Mesangial cell (primary cell): ENCODE measurements at places on chromosomes 2 and 18. TPM values are rescaled to one million over a fixed set of nuclear protein-coding genes. Genes with fewer than 3 reads are reported as not detected.

Gene AQP4
- total RNA-seq: 0.51 TPM in 1 of 2 replicates, not detected in the other

Gene ITGB6
- total RNA-seq: 2.6 and 19.3 TPM in 2 replicates

Gene STRADB
- 19.2 and 34.7 TPM in 2 replicates for total RNA-seq

Gene SH3BP4
- 69.3 and 113 TPM in 2 replicates for total RNA-seq

Gene PPIG
- 11.2 and 11.6 TPM in 2 replicates for total RNA-seq

Gene NEU2
- not detected in 2 replicates for total RNA-seq

Gene CHRNG
- total RNA-seq: not detected in 2 replicates

Gene RTP5
- not detected in 2 replicates for total RNA-seq

Gene PKDCC
- 23.6 and 34.2 TPM in 2 replicates for total RNA-seq

Gene NDC80
- 1.0 and 33.2 TPM in 2 replicates for total RNA-seq

Gene KATNAL2
- 0.98 and 3.0 TPM in 2 replicates for total RNA-seq

Gene UGT1A1
- 0.13 TPM in 1 of 2 replicates, not detected in the other for total RNA-seq

Gene POTEC
- total RNA-seq: not detected in 2 replicates

Gene LYG1
- total RNA-seq: 0.51 TPM in 1 of 2 replicates, not detected in the other

Gene TRABD2A
- total RNA-seq: 0.49 and 0.51 TPM in 2 replicates

Gene IL1A
- not detected in 2 replicates for total RNA-seq

Gene XDH
- 0.51 and 0.81 TPM in 2 replicates for total RNA-seq

Gene METTL21A
- 23.3 and 38.0 TPM in 2 replicates for total RNA-seq
